ENCODE measurements at places on chromosomes 2 and 18.

DNA sequence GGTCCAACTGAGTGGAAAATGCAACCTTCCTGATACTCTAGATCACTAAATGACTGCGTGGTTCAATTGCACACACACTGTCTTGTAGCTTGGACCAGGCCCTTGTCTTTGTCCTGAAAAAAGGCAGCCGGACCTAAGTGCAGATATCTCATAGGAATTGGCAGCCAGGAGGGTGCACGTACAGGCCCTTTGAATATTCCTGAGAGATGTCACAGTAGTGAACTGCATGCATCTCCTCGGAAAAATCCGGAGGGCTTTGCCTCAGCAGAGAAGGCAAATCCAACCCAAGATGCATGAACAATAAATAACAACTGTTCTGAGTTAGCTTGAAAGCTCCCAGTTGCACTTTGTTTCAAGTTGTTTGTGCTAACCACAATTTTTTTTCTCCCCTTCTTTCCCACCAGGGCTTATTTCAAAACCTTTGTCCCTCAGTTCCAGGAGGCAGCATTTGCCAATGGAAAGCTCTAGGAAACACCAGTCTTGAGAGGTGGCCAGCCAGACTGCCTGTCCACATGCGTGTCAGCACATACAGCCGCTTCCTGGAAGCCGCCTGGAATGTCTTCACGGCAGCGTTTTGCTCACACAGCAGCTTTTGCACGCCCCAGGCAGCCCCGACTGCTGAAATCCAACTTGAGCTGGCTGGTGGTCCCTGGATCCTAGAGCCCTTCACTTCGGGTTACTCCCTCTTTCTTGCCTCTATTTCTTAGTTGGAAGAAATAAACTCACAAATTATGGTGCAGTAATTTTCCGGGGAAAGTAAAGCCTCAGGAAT is 54.4 kb upstream of the FOSL2 start:
- DNase-seq = no peak

GRCh38 chr18:20963027-20963426 is 148.6 kb downstream of the ROCK1 start:
- no peak for DNase-seq

DNA sequence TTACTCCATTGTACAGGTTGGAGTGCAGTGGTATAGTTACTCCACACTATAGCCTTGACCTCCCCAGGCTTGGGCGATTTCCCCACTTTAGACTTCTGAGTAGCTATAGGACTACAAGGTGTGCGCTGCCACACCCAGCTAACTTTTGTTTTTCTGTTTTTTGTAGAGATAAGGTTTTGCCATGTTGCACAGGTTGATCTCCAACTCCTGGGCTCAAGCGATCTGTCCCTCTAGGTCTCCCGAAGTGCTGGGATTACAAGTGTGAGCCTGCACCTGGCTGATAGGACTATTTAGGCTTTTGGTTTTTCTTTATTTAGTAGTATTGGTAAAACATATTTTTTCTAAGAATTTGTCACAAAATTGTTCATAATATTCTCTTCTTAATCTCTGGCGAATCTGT is 121.7 kb downstream of the PHLPP1 start:
- no peak for DNase-seq

GRCh38 chr2:175576270-175576669 is 394.8 kb upstream of the ATP5MC3 start:
- no peak for DNase-seq

All from dorsolateral prefrontal cortex (tissue), 122 donors.